ENCODE measurements at places on chromosomes 4 and X.

- no peak overlapping the region for H3K4me3 ChIP-seq
- no peak for DNase-seq
- H3K27me3 ChIP-seq: no peaks in the 10 kb centered on the region
Observed at GRCh38 chrX:81301877-81302276, 100.0 kb downstream of the SH3BGRL start.

DNA sequence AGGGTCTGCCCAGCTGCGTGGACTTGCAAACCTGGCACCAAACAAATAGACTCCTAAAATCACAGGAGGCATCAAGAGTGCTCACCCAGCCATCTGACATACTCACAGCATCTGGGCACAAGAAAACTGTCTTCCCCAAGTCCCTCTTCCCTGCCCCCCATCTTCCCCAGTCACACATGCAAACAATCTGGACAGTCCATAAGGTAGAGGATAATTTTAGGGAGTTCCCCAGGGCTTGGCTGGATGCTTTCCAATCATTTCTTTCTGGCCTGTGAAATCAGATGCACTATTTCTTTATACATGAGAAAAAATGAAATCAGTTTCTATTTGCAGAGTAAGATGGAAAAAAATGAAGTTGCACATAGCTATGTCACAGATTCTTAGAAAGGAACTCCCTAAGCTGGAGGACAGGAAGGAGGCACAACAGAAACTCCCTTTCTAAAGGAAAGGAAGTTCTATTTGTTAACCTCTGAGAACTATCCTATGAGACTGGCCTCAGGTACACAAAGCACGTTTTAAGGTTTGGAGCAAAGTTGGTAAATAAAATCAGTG lies 342.3 kb downstream of the HNRNPD start:
- no peaks in the 10 kb centered on the region for H3K27me3 ChIP-seq
- H3K4me1 ChIP-seq: no peaks in the 10 kb centered on the region
- H3K4me3 ChIP-seq: no peak overlapping the region
- no peak for DNase-seq
- no peak overlapping the region for H3K27ac ChIP-seq

GRCh38 chr4:101699441-101700124 lies 90.9 kb upstream of the BANK1 start:
- no peaks in the 10 kb centered on the region for H3K36me3 ChIP-seq
- no peak for DNase-seq
- H3K4me1 ChIP-seq: no peaks in the 10 kb centered on the region
- H3K4me3 ChIP-seq: no peak overlapping the region

- H3K36me3 ChIP-seq: no peaks in the 10 kb centered on the region
- no peak for DNase-seq
- H3K27ac ChIP-seq: no peak overlapping the region
- H3K27me3 ChIP-seq: no peaks in the 10 kb centered on the region
Observed at GRCh38 chr4:66688674-66689073, 856.6 kb downstream of the CENPC start.

DNA sequence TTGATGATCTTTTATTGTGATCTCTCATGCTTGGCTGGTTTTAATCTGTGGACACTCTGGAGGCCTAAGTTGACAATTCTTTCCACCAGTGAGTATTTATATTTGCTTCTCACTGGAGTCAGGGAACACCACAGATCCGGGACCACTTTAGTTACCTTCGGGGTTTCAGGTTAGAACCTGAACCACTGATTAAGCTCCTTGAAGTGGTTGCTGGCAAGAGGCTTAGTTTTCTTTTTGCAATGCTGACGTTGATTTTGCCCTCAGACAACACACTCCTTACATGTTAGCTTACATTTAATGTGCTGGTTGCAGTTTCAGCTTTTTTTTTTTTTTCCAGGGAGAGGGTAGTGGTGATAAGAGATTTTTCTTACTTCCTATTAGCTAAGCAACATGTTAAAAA lies 10.5 kb upstream of the ZNF330 start:
- no peak overlapping the region for H3K4me3 ChIP-seq
- H3K4me1 ChIP-seq: no peaks in the 10 kb centered on the region
- H3K27ac ChIP-seq: no peak overlapping the region
- no peak for DNase-seq
- no peaks in the 10 kb centered on the region for H3K36me3 ChIP-seq

- no peaks in the 10 kb centered on the region for H3K36me3 ChIP-seq
- no peak overlapping the region for H3K4me3 ChIP-seq
- DNase-seq: no peak
- no peaks in the 10 kb centered on the region for H3K27me3 ChIP-seq
Observed at GRCh38 chr4:148793221-148793620, 351.0 kb upstream of the NR3C2 start.

DNA sequence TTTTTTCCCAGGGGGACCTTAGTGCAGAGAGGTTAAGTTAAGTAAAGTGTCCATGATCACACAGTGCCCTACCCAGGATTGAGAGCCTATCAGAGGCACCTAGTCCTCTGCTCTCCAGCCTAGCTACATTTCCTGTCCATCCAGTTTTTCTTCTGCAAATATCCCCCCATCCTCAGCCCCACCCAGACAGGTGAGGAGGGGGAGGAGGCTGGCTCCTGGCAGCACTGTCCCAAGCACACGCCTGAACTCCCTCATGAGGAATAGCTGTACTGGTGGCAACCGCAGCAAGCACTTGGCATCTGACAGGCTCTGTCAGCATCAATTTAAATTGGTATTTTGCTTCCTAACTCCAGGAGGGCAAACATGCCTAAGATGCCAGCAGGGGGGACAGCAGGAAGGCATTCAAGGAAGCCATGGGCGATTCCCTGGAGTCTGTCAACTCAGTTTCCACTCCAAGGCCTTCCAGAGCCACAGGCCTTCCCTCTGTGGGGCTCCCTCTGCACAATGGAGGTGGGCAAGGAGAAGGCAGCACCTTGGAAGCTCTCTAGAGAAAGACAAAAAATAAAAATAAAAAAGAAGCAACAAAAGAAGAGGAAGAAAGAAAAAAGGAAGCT lies 6.4 kb upstream of the FRMPD3 start:
- no peak overlapping the region for H3K27ac ChIP-seq
- H3K4me1 ChIP-seq: no peaks in the 10 kb centered on the region
- H3K27me3 ChIP-seq: no peaks in the 10 kb centered on the region
- no peaks in the 10 kb centered on the region for H3K36me3 ChIP-seq

- no peaks in the 10 kb centered on the region for H3K27me3 ChIP-seq
- H3K4me3 ChIP-seq: no peak overlapping the region
- H3K36me3 ChIP-seq: no peaks in the 10 kb centered on the region
- no peak for DNase-seq
Observed at GRCh38 chr4:138174981-138175794, 67.0 kb downstream of the SLC7A11 start.

DNA sequence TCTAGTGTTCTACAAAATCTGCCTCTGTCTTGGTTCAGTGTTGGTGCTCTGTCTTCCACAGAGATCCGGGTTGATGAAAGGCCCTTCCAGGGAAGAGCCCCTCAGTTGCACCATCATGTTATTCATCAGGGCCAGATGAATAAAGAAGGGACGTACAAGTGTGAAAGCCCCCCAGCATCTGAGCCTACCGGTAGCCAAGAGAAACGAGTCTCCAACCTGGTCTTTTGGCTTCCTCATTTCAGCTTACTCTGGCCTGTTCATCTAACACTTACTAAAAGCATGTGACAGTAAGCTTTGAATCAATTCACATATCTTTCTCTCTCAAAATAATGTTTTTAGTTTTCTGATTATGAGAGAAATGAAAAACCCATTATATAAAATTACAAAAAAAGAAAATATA lies 19.2 kb downstream of the MEPE start:
- H3K4me1 ChIP-seq: peaks cover 17% of the 10 kb centered on the region
- H3K27me3 ChIP-seq: no peaks in the 10 kb centered on the region
- DNase-seq: no peak
- no peaks in the 10 kb centered on the region for H3K36me3 ChIP-seq

- H3K4me3 ChIP-seq: no peak overlapping the region
- peaks cover 4% of the 10 kb centered on the region for H3K36me3 ChIP-seq
- no peak for DNase-seq
- H3K27me3 ChIP-seq: no peaks in the 10 kb centered on the region
- no peaks in the 10 kb centered on the region for H3K4me1 ChIP-seq
- H3K27ac ChIP-seq: no peak overlapping the region
Observed at GRCh38 chrX:63426519-63426918, 75.4 kb upstream of the SPIN4 start.

GRCh38 chr4:174210354-174210753 lies 73.1 kb downstream of the FBXO8 start:
- no peaks in the 10 kb centered on the region for H3K36me3 ChIP-seq
- no peak overlapping the region for H3K27ac ChIP-seq
- peaks cover 12% of the 10 kb centered on the region for H3K4me1 ChIP-seq
- H3K27me3 ChIP-seq: peaks cover 64% of the 10 kb centered on the region
- DNase-seq: no peak

Data from lower lobe of right lung (tissue), 2 donors.